ENCODE measurements at places on chromosomes 12 and 14.

- no peak for DNase-seq
- H3K27ac ChIP-seq: no peak overlapping the region
- H3K36me3 ChIP-seq: no peaks in the 10 kb centered on the region
- H3K27me3 ChIP-seq: no peaks in the 10 kb centered on the region
Measured at GRCh38 chr12:21296751-21297406, 37.8 kb downstream of the SLCO1A2 start.

- DNase-seq: peak; percentile 11
- H3K27me3 ChIP-seq: no peaks in the 10 kb centered on the region
- H3K27ac ChIP-seq: no peak overlapping the region
Measured at GRCh38 chr14:96268431-96269358, 12.7 kb downstream of the BDKRB1 start.

DNA sequence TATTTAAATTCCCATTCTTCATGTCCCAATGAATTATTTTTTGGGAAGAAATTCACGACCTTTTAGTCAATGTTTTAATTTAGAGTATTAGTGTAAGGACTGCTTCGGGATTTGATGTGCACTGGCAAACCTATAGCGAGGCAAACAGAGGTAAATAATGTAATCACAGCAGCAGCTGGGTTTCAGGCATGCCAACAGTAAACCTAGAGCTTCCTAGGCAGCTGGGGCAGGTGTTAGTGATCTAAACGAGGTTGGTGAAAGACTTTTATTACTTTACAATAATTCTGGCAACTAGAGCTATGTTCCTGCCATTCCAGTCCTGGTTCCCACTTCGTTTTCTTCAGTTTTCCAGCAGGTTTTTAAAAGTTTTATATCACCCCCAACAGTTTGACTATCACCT lies 1036.4 kb upstream of the FOXG1 start:
- no peak overlapping the region for H3K4me3 ChIP-seq
- no peaks in the 10 kb centered on the region for H3K27me3 ChIP-seq
- H3K27ac ChIP-seq: no peak overlapping the region
- DNase-seq: no peak
- H3K4me1 ChIP-seq: no peaks in the 10 kb centered on the region
- no peaks in the 10 kb centered on the region for H3K36me3 ChIP-seq

DNA sequence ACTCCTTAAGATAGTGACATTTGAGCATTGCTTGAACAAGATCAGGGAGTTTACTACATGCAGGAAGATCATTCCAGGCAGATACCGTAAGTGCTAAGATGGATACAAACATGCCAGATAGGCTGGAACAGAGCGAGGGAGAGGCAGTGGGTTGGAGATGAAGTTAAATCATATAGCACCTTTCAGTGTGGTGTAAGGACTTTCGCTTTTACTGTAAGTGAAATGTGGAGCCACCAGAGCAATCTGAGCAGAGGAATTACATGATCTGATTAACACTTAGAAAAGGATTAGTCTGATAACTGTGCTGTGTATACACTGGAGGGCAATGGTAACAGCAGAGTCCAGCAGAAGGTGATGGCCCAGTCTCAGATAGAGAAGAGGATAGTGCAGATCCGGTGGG lies 163.0 kb upstream of the SSTR1 start:
- H3K36me3 ChIP-seq: no peaks in the 10 kb centered on the region
- no peaks in the 10 kb centered on the region for H3K4me1 ChIP-seq
- DNase-seq: no peak
- H3K4me3 ChIP-seq: no peak overlapping the region
- no peaks in the 10 kb centered on the region for H3K27me3 ChIP-seq

DNA sequence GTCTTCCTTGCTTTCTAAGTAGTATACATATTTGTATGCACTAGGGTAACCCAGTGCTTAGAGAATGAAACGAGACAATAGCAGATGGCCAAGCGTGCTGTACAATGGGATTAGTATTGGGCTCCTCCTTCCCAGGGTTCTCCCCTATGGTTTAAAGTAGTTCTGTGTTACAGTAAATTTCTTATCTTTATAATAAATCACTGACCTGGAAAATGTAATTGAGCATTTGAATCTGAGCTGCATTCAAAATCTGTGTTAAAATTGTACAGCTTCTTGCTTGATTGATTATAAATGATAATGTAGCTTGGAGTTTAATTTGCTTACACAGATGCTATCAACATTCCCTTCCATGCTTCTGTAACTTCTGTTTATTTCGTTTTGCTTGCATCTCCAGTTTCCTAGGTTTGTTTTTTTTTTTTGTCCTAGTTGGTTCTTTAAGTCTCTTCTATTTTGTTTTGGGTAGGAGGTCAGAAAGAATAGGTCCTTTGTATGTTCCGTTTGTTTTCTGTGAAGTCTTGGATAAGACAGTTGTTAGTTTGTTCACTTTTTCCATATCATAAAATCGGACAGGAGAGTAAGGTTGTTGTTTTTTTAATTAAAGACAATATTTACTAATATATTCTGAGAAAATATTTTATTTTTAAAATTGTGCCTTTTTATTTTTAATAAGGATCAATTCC lies 171.2 kb downstream of the ERC1 start:
- H3K27ac ChIP-seq: no peak overlapping the region
- no peak for DNase-seq
- H3K36me3 ChIP-seq: no peaks in the 10 kb centered on the region

- H3K4me1 ChIP-seq: no peaks in the 10 kb centered on the region
Measured at GRCh38 chr12:64030155-64030554, 185.7 kb downstream of the SRGAP1 start.

DNA sequence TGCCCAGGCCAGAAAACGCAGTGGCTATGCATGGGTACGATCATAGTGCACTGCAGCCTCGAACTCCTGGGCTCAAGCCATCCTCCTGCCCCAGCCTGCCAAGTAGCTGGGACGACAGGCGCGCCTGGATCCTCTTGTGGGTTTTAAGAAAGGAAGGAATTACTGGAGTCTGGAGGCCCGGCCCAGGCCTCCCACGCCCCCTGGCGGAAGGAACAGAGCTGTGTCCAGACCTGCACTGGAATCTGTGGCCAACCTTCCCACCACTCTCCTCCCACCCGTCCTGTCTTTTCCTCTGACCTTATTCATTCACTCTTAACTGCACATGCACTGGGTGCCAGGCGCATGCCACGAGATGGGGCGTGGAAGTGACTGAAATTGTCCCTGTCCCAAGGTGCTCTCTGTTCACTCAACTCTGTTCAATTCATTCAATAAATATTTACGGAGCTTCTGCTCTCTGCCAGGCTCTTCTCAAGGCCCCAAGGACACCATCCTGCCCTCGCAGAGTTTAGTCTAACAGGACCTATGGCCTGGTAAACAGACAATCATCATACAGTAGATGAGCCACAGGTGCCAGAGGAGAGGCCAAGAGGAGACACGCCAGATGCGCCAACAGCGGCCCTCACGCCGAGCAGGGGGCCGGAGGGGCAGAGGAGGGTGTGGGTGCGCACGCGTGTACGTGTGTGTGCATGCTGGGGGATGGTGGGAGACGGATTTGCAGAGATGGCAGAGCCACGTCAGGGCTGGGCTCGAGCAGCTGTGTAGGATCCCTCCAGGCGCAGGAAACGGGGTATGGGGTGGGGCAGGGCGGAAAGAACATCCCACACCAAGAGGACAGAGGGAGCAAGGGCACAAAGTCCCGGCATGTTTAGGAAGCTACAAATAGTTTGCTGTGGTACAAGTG lies 13.7 kb upstream of the TMEM106C start:
- no peak overlapping the region for H3K4me3 ChIP-seq
- H3K4me1 ChIP-seq: no peaks in the 10 kb centered on the region
- peak; percentile 69 for DNase-seq
- no peaks in the 10 kb centered on the region for H3K36me3 ChIP-seq
- H3K27me3 ChIP-seq: no peaks in the 10 kb centered on the region

DNA sequence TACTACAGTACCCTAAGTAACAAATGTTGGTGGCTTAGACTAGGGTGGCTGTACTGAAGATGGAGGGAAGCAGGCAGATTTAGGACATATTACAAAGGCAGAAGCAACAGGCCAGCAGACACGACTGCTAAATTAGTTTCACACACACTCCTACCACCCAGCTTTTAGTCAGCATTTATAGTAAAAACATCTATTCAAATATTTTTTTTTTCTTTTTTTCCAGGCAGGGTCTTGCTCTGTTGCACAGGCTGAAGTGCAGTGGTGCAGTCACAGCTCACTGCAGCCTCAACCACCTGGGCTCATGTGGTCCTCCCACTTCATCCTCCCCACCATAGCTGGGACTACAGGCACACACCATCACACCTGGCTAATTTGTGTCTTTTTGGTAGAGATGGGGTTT lies 72.9 kb downstream of the CDK17 start:
- no peaks in the 10 kb centered on the region for H3K4me1 ChIP-seq
- no peak overlapping the region for H3K27ac ChIP-seq
- H3K27me3 ChIP-seq: no peaks in the 10 kb centered on the region
- no peaks in the 10 kb centered on the region for H3K36me3 ChIP-seq
- H3K4me3 ChIP-seq: no peak overlapping the region

Measured in prostate gland (tissue), 2 donors.